Hair follicular keratinocyte (primary cell): ENCODE measurements at places on chromosomes 3 and 15. TPM values are rescaled to one million over a fixed set of nuclear protein-coding genes. Genes with fewer than 3 reads are reported as not detected.

The ITIH1 gene
- total RNA-seq: not detected in 2 replicates

The ZIC1 gene
- total RNA-seq: 1.2 TPM in 1 of 2 replicates, not detected in the other

The GNB5 gene
- total RNA-seq: 39.3 and 62.9 TPM in 2 replicates

The WDR49 gene
- not detected in 2 replicates for total RNA-seq

The ISY1 gene
- total RNA-seq: 14.4 and 23.6 TPM in 2 replicates

The NDN gene
- 16.9 and 20.2 TPM in 2 replicates for total RNA-seq

The ALG1L2 gene
- total RNA-seq: not detected in 2 replicates

The ENTPD3 gene
- total RNA-seq: 6.3 and 12.2 TPM in 2 replicates

The OXSR1 gene
- total RNA-seq: 35.5 and 37.5 TPM in 2 replicates

The PLA1A gene
- not detected in 2 replicates for total RNA-seq

The SLC15A2 gene
- total RNA-seq: 0.99 and 2.2 TPM in 2 replicates

The CPN2 gene
- total RNA-seq: not detected in 2 replicates

The MTHFS gene
- total RNA-seq: 14.1 and 21.2 TPM in 2 replicates

The HYAL1 gene
- total RNA-seq: 3.0 and 6.3 TPM in 2 replicates

The CACNA2D3 gene
- not detected in 2 replicates for total RNA-seq

The SYNM gene
- total RNA-seq: 0.78 and 1.7 TPM in 2 replicates

The NLGN1 gene
- not detected in 2 replicates for total RNA-seq

The RTP4 gene
- total RNA-seq: 0.47 TPM in 1 of 2 replicates, not detected in the other

The KPNA1 gene
- 21.1 and 24.9 TPM in 2 replicates for total RNA-seq

The ADGRG7 gene
- total RNA-seq: not detected in 2 replicates

The TIPIN gene
- total RNA-seq: 5.8 and 13.3 TPM in 2 replicates

The GCNT3 gene
- total RNA-seq: 0.16 TPM in 1 of 2 replicates, not detected in the other

The IMPG2 gene
- 0.04 TPM in 1 of 2 replicates, not detected in the other for total RNA-seq

The ETV5 gene
- 33.8 and 38.8 TPM in 2 replicates for total RNA-seq

The GMNC gene
- total RNA-seq: not detected in 2 replicates

The CHRNA7 gene
- total RNA-seq: not detected in 2 replicates

The SAMMSON gene
- total RNA-seq: not detected in 2 replicates

The MASP1 gene
- total RNA-seq: 0.23 TPM in 1 of 2 replicates, not detected in the other

The TMEM207 gene
- not detected in 2 replicates for total RNA-seq

The NMNAT3 gene
- 0.62 and 4.0 TPM in 2 replicates for total RNA-seq

The ZBBX gene
- not detected in 2 replicates for total RNA-seq

The RLBP1 gene
- not detected in 2 replicates for total RNA-seq

The PAK6 gene
- total RNA-seq: 21.0 and 21.7 TPM in 2 replicates

The SLCO2A1 gene
- under 0.01 TPM in 2 replicates for total RNA-seq

The NOX5 gene
- total RNA-seq: 0.30 and 1.0 TPM in 2 replicates
